GM12878 (cell line): ENCODE measurements at places on chromosomes 11 and 22. TPM values are rescaled to one million over a fixed set of nuclear protein-coding genes. Genes with fewer than 3 reads are reported as not detected.

NCAM1 gene
- total RNA-seq = 0.13 and 0.23 TPM in 2 replicates

PLA2G3 gene
- not detected in 2 replicates for total RNA-seq

OR6T1 gene
- not detected in 2 replicates for total RNA-seq

DRD4 gene
- 0.24 TPM in 1 of 2 replicates, not detected in the other for total RNA-seq

MYOD1 gene
- total RNA-seq = not detected in 2 replicates

FADS2 gene
- total RNA-seq = 294 and 315 TPM in 2 replicates

DNA sequence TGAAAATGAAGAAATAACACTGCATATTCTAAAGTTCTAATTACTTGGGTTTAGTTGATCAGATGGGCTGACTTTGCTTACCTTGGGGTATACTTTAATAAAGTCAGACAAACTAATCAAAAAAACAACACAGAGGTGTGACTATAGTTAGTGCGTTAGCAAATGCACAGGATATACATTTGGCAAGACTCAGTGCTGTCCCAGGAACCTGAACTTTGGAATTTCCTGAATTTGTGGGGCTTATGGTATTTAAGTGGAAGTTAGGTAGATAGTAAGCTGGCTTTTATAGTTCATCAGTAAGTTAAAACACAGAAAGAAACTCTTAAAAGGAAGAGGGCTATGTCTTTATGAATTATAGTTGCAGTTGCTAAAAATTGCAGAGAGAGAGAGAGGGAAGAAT is 302.6 kb upstream of the DDI1 start:
- no peak for DNase-seq

DNA sequence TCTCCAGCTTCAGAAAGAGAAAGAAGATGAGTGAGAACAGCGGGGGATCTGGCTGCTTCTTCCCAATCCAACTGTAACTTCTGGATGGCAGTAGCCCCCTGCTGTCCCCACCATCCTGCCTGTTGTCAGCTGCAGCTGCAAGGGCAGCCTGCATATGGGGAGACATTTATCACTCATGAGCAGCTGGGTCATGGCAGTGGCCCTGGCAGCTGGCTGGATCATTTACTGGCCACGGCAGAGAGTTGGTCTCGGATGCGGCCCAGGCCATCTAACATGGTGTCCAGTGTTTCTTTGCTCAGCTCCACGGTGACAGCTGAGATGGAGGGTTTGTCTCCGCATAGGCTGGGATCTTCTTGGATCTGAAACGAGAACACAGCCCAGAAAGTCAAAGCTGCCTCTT is 14.8 kb downstream of the COMMD9 start:
- DNase-seq = no peak

- DNase-seq = no peak
Observed at GRCh38 chr11:26929806-26930517, 64.0 kb upstream of the FIBIN start.

- no peak for DNase-seq
Observed at GRCh38 chr11:126791446-126791845, 209.1 kb downstream of the KIRREL3 start.

GRCh38 chr11:83054001-83054400 is 17.7 kb downstream of the RAB30 start:
- no peak for DNase-seq

DNA sequence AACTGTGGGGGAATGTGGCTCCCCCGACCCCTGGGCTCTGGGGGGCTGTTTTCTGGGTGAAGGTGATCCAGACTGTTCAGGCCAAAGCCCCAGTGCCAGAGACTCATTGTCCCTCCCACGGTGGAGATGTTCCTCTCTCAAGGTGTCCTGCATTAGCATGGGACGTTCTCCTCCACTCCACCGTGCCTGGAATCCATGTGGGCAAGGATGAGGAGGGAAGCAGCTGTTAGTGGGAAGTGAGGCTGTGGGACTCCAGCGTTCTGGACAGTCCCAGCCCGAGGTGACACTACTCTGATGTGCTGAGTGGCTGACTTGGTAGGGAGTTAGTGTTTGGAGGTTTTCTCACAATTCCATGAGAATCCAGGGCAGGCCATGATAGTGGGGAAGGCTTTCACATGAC is 31.4 kb upstream of the CLDN5 start:
- DNase-seq = no peak

GRCh38 chr11:72823105-72823804 is 9.0 kb downstream of the ATG16L2 start:
- no peak for DNase-seq

DNA sequence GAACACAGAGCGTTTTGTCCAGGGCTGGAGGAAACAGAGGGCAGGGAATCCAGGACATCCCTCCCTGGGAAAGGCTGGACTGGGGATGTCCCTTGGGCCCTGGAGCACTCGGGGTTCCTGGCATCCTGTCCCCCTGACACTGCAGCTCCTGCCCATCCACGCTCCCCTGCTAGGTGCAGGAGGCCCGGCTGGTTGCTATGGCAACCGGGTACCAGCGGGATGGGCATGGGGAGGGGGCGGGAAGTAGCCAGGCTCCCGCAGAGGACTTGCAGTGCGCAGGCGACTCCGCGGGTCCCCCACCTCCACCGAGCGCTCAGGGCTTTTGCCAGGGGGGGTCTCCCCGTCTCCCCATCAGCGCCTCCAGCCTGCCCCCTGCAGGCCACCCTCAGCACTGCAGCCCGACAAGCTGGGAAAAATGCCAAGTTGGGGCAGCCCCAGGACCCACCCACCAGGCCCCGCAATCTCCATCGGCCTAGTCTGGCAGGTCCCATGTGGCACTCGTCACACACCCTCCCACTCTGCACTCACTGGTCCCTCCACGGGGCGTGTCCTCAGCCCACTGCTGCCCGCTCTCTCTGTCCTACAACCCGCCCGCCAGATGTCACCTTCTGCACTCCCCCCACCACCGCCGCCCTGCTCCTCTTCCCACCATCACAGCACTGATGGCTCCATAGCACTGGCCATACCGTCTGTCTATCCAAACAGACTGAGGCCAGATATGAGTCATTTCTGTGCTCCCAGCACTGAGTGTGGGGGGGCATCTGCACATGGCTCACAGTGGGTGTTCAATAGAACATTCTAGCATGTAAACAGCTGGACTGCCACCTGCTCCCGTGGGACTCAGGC is 31.5 kb downstream of the KIAA0930 start:
- no peak for DNase-seq

- no peak for DNase-seq
Observed at GRCh38 chr11:35923452-35923851, 20.4 kb upstream of the LDLRAD3 start.

DNA sequence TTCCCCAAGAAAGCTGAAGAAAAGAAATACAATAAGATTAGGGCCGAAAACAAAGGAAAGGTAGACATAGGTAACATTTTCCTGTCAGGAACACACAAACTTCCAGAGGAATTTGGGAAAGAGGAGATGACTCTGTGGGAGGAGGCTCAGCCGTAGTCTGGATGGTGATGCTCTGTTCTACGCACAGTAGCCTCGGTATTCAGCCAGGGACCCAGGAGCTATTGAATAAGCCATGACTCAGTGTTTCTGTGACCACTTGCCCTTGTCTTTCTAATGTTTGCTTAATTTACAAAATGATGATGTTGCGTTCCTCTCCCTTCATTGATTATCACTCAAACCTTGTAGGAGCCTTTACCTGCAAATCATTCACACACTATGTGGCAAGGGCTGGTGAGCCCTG is 745.0 kb downstream of the NTM start:
- DNase-seq = no peak
